ENCODE measurements at places on chromosomes 13 and 19.

DNA sequence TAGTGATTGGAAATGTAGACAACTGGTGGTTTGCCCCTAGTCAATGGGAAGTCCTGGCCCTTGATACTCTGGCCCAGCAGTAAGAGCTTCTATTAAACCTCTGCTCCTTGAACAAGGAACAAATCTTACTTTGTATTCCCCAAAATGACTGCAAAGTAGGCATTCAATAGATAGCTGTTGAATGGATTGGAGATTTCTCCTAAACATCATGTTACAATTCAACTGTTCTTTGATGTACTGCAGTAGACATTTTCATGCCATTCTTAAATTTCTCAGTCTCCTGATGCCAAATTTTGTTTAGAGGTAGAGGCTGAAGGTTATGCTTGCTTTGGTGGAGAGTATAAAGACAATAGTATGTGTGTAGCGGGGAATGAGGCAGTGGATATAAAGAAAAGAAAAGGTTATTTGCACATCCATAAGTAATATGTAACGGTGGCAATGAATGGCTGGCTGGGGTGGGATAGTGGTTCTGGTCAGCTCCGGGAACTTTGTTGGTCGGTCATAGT, 12.8 kb downstream of the MIR17HG start:
- no peak for DNase-seq

DNA sequence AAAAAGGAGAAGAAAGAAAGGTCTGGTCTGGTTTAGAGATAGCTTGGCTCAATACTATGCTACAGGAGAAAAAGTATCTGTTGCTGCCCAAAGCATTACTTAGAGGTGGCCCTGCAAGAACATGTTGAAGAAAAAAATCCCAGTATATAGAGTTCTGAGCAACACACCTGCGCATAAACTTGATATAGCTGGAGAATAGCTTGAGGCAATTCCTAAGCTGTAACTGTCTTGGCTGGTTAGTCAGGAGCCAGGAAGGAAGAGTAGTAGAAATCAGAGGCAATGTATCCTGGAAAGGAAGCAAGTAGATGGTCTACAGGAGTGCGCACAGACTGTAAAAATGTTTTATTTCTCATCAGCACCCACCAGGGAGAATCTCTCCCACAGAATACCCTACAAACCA, 209.7 kb downstream of the SLITRK1 start:
- no peak for DNase-seq

- no peak for DNase-seq
Observed at GRCh38 chr19:7697721-7698287, 4.1 kb downstream of the FCER2 start.

DNA sequence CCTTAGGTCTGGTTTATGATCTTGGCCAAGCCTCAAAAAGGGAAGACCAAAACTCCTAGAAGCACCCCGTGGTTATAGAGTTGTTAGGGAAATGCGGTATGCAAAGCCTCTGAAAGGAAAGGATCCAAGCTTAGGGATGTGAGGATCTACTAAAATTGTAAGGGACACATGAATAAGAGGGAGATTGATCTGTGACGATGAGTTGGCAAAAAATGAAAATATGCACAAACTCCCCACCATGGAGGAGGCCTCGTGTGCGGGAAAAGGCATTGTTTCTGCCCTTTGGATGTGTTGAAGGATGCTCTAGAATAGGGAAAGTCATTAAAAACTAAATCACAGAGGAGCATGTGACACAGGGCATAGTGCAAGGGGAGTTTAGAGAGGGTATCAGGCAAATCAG, 88.7 kb upstream of the UBL3 start:
- no peak for DNase-seq

- DNase-seq: no peak
Observed at GRCh38 chr19:35045667-35046300, 4.3 kb downstream of the HPN start.

- no peak for DNase-seq
Observed at GRCh38 chr13:22077205-22077683, 406.4 kb downstream of the FGF9 start.

- no peak for DNase-seq
Observed at GRCh38 chr13:31168736-31169135, 7.0 kb upstream of the HSPH1 start.

DNA sequence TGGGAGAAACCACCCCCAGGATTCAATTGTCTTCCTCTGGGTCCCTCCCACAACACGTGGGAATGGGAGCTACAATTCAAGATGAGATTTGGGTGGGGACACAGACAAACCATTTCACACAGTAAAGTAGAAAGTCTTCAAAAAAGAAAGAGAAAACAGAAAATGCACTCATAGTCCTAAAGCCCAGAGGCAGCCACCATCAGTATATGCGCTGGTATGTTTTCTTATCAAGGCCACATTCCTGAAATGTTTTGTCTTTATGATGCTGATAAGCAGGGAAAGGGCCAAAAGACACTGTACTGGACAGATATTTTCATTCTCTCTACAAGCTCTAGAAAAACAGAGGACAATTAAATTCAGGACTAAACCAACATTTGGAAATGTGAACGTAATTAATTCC, 375.8 kb upstream of the TSHZ3 start:
- DNase-seq: no peak

- DNase-seq: no peak
Observed at GRCh38 chr13:94816256-94816655, 103.9 kb upstream of the SOX21 start.

DNA sequence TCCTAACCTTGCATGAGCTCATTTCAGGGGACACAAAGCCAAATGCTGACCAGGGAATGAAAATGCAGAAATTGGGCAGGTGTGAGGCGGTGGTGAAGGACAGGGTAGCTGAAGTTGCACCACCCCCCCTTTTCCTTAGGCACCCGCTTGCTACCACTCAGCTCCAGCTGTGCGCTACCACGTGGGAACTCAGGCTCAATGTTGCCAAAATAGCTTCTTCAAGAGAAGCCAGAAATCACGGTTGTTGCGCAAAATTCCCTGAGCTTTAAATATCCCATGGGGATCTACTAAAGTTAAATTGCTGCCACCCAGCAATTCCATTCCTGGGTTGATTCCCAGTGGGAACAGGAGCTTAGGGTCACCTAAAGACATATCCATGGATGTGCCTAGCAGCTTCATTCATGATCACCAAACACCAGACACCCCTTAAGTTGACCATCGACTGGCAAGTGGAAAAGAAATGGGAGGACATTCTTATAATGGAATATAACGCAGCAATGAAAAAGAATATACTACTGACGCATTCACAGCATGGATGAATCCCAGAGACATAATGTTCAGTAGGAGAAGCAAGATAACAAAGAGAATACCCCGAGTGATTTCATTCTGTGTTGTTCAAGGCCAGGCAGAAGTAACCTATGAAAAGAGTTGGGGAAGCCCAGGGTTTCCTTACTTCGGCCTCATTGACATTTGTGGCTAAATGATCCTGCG, 12.8 kb upstream of the ADGRL1 start:
- no peak for DNase-seq

- DNase-seq: no peak
Observed at GRCh38 chr13:43124490-43124889, 101.1 kb downstream of the DNAJC15 start.

DNA sequence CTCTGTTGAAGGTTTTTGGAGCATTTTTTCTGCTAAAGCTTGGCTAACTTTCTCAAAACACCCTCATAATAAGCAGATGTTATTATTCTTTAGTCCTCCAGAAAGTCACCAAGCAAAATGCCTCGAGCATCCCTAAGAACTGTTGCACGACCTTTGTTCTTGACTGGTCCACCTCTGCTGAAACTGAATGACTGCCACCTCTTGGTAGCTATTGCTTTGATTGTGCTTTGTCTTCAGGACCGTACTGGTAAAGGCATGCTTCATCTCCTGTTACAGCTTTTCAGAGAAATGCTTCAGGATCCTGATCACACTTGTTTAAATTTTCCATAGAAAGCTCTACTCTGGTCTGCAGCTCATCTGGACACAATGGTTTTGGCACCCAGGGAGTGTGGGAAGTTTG, 254.8 kb downstream of the DCT start:
- no peak for DNase-seq

DNA sequence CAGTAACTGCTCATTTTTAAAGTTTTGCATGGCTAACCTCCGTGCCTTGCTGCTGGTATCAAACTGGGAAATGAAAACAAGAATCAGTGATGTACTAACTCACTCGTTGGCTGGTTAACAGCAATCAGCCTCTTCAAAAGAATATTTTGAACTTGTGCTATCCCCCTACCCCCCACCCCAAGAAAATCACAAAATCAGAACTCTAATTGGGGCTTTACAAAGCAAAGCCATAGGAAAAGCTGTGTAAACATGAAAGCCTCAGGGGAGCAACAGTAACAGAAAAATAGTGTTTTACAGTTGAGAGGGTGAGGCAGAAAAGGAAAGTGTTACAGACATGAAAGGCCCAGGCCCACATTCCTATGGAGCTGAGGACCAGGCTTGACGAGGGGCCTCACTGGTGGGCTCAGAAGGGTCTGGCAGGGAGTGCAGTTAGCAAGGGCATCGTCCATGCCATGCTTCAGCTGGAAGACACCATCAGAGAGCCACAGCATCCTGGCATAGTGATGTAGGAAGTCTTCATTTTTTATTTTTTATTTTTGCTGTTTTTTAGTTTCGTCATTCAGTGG, 217.6 kb downstream of the PCCA start:
- no peak for DNase-seq

- no peak for DNase-seq
Observed at GRCh38 chr13:84865783-84866221, 933.4 kb downstream of the SLITRK6 start.

DNA sequence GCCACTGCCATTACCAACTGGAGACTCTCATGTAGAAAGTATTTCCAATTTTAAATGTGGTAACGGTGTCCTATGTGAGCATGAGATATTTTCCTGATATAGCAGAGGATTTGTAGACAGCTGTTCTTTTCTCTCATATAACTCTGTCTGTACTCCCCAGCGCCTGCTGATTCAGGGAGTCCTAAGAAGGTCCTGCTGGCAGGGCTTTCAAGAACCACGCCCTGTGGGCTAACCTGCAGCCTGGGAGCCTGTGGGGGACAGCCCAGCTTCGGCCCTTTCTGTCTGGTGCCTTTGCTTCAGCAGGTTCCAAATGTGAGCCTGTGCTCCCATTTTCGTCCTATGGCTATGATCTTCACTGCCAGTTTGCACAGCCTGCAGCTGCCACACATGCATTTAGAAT, 316.8 kb downstream of the ATP8A2 start:
- no peak for DNase-seq

GRCh38 chr13:103246581-103247200, 180.5 kb upstream of the SLC10A2 start:
- DNase-seq: no peak

GRCh38 chr19:50458396-50459066, 17.8 kb upstream of the EMC10 start:
- no peak for DNase-seq

DNA sequence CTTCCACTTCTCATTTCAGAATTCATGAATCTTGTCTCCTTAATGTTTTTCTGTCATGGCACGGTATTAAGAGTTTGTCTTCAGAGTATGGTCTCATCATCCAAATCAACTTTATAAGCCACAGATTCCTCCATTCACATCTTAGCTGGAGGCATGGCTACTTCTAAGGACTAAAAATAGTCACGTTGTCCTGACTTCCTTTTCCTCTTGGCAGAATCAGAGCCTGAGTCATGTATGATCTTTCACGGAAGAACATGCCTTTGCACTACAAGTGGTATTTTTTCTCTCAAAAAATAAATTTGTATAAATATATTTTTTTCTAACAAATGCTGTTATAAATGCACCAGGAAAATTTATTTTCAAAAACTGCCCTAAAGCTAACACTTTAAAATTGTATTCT, 71.4 kb downstream of the ALOX5AP start:
- no peak for DNase-seq

DNA sequence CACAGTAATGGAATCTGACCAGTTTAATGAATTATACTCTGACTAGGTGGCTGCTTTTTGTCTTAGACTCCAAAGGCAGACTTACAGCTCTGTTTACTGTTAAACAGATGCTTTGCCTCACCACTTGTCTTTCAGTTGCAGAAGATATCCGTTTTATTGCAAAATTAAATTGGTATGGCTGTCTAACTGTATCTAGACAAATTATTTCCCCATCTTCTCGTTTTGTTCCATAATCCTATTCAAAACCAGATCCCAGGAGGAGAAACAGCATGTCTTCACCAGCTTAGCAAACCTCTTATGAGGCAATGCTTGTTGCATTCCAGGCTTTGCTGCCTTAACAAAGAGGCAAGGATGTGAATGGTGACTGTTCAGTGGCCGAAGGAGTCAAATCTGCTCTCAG, 215.6 kb downstream of the TDRD3 start:
- no peak for DNase-seq

DNA sequence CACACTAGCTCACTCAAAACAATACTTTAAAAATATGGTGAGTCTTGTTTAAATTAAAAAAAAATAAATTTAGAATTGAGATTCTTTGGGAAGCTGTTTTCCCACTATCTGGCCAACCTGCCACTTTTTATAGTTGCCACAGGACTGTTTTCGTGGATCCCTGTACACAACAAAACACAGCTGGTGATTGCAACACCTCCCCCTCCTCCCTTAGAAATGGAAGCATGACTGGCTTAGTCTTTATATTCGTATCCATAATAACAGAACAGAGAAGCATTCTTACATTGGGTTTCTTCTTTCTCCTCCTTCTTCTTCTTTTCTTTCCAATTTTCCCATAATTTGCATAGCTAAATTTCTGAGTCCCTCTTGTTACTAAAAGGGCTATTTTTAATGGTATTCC, 79.5 kb upstream of the GJB6 start:
- DNase-seq: no peak

DNA sequence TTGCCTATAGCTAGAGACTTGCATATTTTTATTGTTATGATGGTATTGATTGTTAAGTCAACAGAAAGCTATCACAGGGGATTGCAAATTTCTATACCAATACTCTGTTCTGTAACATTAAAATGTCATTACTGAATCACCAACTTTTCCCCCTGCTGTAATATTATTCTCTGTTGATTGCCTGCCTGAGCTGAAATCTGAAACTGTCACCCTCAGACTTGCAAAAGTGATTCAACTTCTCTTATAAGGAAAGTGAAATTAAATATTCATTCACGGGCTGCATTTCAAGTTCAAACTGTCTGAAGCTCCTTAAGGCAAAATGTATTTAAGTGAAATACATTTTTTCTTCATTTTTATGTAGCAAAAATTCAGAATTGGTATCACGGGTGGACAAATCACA, 723.2 kb downstream of the PCDH9 start:
- DNase-seq: no peak

- no peak for DNase-seq
Observed at GRCh38 chr13:20658451-20659040, 45.0 kb upstream of the IL17D start.

- peak; percentile 25 for DNase-seq
Observed at GRCh38 chr19:47848823-47849473, 10.1 kb upstream of the TPRX2 start.

- DNase-seq: no peak
Observed at GRCh38 chr19:54208784-54209057, 8.1 kb downstream of the RPS9 start.

- DNase-seq: no peak
Observed at GRCh38 chr13:106714271-106714982, 146.5 kb upstream of the ARGLU1 start.

GRCh38 chr19:14550201-14550754, 20.9 kb downstream of the TECR start:
- no peak for DNase-seq

- DNase-seq: no peak
Observed at GRCh38 chr19:50331221-50331993, 2.2 kb upstream of the KCNC3 start.

- no peak for DNase-seq
Observed at GRCh38 chr19:29290853-29291252, 77.9 kb upstream of the UQCRFS1 start.

All from activated T-cell treated with anti-CD3 and anti-CD28 coated beads for 48 hours (primary cell).